ENCODE measurements at places on chromosomes 1 and 21. TPM values are rescaled to one million over a fixed set of nuclear protein-coding genes. Genes with fewer than 3 reads are reported as not detected.
A peak's percentile ranks its signal among the peaks of the same experiment; 100 is the strongest.

DNA sequence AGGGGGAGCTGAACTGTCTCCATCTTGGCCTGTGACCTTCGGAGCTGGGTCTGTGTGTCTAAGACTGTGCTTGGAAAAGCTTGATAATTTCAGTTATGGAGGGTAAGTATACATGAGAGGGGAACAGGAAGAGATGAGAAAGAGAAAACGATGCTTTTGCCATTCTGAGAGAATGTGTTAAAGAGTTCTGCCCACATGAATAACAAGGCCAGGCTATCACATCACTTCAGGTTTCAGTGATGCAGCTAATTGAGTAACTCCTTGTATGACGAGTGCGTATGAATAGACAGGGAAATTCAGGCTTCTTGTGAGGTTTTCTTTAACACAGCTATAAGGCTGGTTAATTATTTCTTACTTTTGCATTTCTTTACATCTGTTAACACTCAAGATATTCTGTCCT lies 81.0 kb downstream of the PLPPR5 start:
- no peak for DNase-seq
- H3K36me3 ChIP-seq: no peaks in the 10 kb centered on the region
- H3K4me3 ChIP-seq: no peak overlapping the region
- H3K27me3 ChIP-seq: no peaks in the 10 kb centered on the region
- no peak overlapping the region for H3K27ac ChIP-seq

Gene HOOK1
- 13.3 TPM for total RNA-seq

Gene RHD
- not detected for total RNA-seq

Gene PEX10
- total RNA-seq: 14.8 TPM

Gene AK5
- total RNA-seq: 2.2 TPM

DNA sequence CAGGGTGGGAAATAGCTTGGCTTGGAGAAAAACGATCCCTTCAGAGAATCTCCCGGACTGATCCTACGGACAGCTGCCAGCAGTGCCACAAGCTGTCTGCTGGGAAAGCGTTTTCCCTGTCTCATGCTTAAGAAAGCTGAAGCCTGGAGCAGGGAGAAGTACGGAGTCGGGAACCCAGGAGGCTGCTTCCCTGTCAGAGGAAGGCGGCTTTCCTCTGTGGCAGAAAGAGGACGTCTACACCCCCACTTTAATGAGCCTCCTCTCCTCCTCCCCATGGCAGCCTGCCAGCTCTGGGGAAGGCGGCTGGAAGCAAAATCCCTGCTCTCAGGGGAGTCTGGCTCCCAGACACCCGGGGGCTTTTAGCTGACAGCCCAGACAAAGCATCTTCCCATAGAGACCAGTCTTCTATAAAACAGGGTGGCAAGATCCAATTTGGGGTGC lies 7.3 kb downstream of the KIF21B start:
- DNase-seq: no peak
- no peak overlapping the region for H3K4me3 ChIP-seq

DNA sequence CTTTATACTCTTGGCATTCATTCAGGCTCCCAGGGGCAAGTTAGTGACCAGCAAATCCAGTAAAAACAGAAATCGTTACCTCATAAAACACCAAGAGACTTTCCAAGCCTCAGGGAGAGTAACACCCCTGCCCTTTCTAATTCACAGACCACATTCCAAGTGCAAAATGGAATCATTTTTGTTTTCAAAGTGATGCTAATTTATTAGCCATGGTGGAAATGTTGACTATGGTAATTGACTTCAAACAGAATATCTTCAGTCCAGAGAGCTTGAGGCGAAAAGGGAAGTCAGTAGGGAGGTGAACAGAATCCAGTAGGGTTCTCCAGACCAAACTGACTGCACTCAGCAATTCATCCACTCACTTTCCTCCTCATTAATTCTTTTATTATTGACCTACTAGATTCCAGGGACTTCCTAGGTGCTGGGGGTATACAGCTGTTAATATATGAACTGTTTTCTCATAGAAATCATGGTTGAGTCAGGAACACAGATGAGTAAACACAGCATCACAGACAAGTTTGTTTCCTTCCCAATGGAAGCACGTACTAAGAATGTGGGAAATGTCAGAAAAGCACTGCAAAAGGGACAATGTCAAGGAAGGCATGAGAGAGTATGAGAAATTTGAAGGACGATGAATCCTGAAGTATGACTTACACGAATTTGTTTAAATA lies 388.5 kb upstream of the C1orf87 start:
- H3K36me3 ChIP-seq: no peaks in the 10 kb centered on the region
- no peak overlapping the region for H3K27ac ChIP-seq
- H3K4me1 ChIP-seq: no peaks in the 10 kb centered on the region

Gene CASZ1
- total RNA-seq: 5.5 TPM

Gene DNAI4
- total RNA-seq: 1.4 TPM

- no peaks in the 10 kb centered on the region for H3K27me3 ChIP-seq
- H3K27ac ChIP-seq: no peak overlapping the region
- H3K4me3 ChIP-seq: no peak overlapping the region
- peaks cover 20% of the 10 kb centered on the region for H3K4me1 ChIP-seq
- no peaks in the 10 kb centered on the region for H3K36me3 ChIP-seq
Measured at GRCh38 chr1:151515265-151515664, 4.1 kb downstream of the CGN start.

GRCh38 chr1:54866801-54867716 lies 19.9 kb downstream of the DHCR24 start:
- peaks cover 42% of the 10 kb centered on the region for H3K36me3 ChIP-seq
- DNase-seq: no peak
- H3K27ac ChIP-seq: no peak overlapping the region

Gene KRTAP13-2
- not detected for total RNA-seq

DNA sequence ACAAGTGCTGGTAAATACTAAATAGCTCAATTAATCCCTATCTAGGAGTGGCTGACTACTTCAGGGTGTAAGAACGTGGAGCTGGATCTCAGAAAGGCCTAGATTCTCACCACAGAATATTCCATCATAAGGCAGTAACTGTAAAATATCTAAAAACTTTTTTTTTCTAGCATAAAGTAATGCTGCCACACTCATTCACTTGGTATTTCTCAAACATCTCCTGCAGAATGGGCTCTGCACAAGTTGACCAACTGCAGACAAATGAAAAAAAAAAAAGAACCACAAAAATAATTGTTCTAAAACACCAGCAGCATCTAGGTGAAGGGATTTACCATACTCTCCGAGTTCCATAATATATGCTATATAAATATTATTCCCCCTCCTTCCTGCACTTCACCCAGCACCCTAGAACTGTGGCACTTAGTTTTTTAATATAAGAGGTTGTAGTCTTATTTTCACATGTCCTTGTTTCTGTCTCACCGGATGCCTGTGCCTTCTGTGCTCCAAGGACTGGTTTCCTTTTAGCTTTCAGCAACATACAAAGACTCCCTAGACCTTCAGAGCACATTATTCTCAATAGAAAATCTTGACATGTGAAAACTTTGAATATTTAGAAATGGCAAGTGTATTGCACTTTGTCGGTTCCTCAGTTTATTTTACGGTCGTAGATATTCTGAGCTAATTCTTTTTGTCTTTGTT lies 8.9 kb downstream of the VSIG8 start:
- H3K4me3 ChIP-seq: peak overlapping the region; percentile 72
- H3K4me1 ChIP-seq: peaks cover 10% of the 10 kb centered on the region
- H3K36me3 ChIP-seq: no peaks in the 10 kb centered on the region
- H3K27me3 ChIP-seq: no peaks in the 10 kb centered on the region

GRCh38 chr1:89527750-89528381 lies 3.2 kb downstream of the LRRC8B start:
- H3K27ac ChIP-seq: no peak overlapping the region
- H3K36me3 ChIP-seq: peaks cover 39% of the 10 kb centered on the region
- DNase-seq: no peak
- no peak overlapping the region for H3K4me3 ChIP-seq
- H3K4me1 ChIP-seq: peaks cover 48% of the 10 kb centered on the region
- H3K27me3 ChIP-seq: no peaks in the 10 kb centered on the region

DNA sequence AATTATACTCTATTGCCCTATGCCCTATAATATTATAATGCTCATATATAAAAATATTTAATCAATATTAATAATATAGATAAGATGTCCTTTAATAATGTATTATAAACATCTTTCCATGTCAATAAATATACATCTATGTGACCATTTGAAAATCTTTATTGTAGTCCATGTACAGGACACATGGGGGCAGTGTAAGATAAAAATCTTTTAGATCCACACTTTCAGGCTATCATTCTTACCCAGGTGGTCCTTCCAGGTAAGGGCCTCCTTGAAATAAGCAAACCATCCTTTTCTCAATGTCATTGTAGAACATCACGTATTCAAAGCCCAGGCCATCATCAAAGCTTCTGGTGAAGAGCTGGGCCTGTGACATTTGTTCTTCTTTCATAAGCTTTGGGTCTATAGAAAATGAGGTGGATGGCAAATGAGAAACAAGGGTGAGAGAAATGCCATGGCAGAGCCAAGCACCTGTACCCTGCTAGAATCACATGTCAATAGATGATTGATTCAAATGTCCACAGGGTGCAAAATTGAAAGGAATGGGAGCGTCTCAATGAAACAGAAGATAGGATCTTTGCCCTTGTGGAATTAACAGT lies 20.2 kb downstream of the THEM4 start:
- no peak for DNase-seq
- H3K36me3 ChIP-seq: peaks cover 58% of the 10 kb centered on the region
- H3K4me3 ChIP-seq: no peak overlapping the region
- peaks cover 27% of the 10 kb centered on the region for H3K4me1 ChIP-seq
- no peak overlapping the region for H3K27ac ChIP-seq

Gene GJA9
- not detected for total RNA-seq

DNA sequence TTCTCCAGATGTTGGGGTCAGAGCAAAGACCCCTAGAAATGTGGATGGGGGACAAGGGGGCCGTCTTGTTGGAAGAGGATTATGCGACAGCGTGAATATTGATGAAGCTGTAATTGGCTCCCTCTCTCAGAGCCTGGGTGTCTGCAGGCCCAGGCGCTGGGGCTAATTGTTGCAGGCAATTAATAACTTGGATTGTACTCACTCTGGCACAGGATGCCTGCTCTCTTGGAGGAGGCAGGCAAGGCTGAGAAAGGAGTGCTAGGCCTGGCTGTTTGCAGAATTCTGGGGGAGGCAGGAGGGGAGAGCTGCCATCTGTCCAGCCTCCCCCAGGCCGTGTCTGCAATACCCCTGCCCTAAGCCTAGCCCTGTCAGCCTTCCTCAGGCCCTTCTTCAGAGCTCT lies 4.1 kb upstream of the DISP3 start:
- DNase-seq: no peak
- no peaks in the 10 kb centered on the region for H3K4me1 ChIP-seq
- H3K27ac ChIP-seq: no peak overlapping the region
- peaks cover 16% of the 10 kb centered on the region for H3K27me3 ChIP-seq

Gene KRTAP26-1
- not detected for total RNA-seq

Gene SMG7
- 46.2 TPM for total RNA-seq

GRCh38 chr1:27341525-27342252 lies at the start of gene SYTL1:
Gene SYTL1 (plus strand): TSS chr1:27342022. CDS start chr1:27345335, 3,313 bp downstream.
- H3K36me3 ChIP-seq: peaks cover 2% of the 10 kb centered on the region
- peak; percentile 80 for DNase-seq
- peak within 1 kb of the TSS; percentile 84 for H3K4me3 ChIP-seq
- peaks cover 51% of the 10 kb centered on the region for H3K4me1 ChIP-seq

Gene MROH9
- total RNA-seq: not detected

DNA sequence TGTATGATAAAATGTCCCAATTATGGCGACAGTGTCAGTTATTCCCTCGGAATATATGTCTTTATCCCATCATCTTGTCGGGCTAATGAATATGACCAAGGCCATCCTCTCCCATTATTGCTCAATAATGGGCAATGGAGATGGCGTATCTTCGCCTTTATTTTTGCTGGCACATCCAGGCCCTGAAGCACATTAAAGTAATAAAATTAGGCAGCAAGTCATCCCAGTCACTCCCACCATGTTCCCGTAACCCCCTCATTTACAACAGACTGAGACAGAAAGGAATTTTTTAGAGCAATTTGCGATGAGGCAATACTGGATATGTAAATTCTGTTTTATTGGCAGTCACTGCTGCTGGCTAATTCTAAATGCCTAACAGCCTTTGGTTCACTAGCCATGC lies 35.3 kb downstream of the CLIC6 start:
- H3K4me1 ChIP-seq: peaks cover 20% of the 10 kb centered on the region
- H3K36me3 ChIP-seq: no peaks in the 10 kb centered on the region
- no peak for DNase-seq
- peaks cover 26% of the 10 kb centered on the region for H3K27me3 ChIP-seq
- no peak overlapping the region for H3K27ac ChIP-seq

Gene ZNF695
- total RNA-seq: 0.74 TPM

Gene DNAH14
- total RNA-seq: 0.55 TPM

- peaks cover 32% of the 10 kb centered on the region for H3K27me3 ChIP-seq
- H3K4me1 ChIP-seq: peaks cover 9% of the 10 kb centered on the region
- DNase-seq: no peak
- H3K36me3 ChIP-seq: no peaks in the 10 kb centered on the region
Measured at GRCh38 chr1:85319931-85320330, 43.5 kb upstream of the BCL10 start.

Gene RNF186
- not detected for total RNA-seq

All from activated CD4-positive, alpha-beta memory T cell treated with anti-CD3 and anti-CD28 coated beads for 36 hours (primary cell).